ENCODE measurements at places on chromosomes 13 and 19. TPM values are rescaled to one million over a fixed set of nuclear protein-coding genes. Genes with fewer than 3 reads are reported as not detected.

SLC17A7 gene
- total RNA-seq, result 0.15 TPM

NLRP8 gene
- not detected for total RNA-seq

USP12 gene
- total RNA-seq, result 35.3 TPM

ICAM5 gene
- total RNA-seq, result 0.10 TPM

NXNL1 gene
- not detected for total RNA-seq

GFY gene
- not detected for total RNA-seq

KLK15 gene
- total RNA-seq, result not detected
